HTR-8/SVneo (cell line): ENCODE measurements at places on chromosomes 6 and 20.

- DNase-seq = no peak
Observed at GRCh38 chr6:89530982-89531381, 98.0 kb downstream of the ANKRD6 start.

DNA sequence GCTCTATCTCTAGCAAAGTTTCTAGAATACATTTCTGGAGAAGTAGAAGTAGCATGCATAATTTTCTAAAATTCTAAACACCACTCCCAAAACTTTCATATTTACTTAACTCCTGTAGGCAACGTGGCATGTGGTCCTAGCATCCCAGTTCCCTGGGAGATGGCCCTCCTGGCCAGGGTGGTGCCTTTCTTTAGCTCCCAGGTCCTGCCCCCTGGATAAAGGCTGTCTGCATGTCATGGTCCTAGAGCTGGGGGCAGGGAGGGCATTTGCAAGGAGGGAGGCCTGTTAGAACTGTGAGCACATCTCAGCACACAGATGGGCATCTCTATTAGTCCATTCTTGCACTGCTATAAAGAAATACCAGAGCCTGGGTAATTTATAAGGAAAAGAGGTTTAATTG is 485.6 kb upstream of the SULF2 start:
- DNase-seq = no peak

GRCh38 chr6:24643920-24644319 is 2.1 kb downstream of the KIAA0319 start:
- DNase-seq = no peak

DNA sequence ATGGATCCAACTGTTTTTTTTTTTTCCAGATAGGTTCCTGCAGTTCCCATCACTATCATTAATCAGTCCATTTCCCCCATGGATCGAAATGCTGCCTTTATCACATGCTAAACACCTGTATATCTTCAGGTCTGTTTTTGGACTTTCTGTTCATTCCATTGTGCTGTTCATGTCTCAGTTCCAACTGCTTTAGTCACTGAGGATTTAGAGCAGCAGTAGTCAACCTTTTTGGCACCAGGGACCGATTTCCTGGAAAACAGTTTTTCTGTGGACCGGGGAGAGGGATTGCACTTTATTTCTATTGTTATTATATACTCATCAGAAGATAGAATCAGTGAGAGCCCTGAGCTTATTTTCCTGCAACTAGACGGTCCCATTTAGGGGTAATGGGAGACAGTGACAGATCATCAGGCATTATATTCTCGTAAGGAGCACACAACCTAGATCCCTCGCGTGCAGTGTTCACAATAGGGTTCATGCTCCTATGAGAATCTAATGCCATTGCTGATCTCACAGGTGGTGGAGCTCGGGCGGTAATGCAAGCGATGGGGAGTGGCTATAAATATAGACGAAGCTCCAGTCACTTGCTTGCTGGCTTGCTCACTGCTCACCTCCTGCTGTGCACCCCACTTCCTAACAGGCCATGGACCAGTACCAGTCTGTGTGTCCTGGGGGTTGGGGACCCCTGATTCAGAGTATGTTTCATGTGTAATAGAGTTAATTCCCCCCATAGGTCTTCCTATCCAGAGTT is 46.0 kb downstream of the CAP2 start:
- no peak for DNase-seq

DNA sequence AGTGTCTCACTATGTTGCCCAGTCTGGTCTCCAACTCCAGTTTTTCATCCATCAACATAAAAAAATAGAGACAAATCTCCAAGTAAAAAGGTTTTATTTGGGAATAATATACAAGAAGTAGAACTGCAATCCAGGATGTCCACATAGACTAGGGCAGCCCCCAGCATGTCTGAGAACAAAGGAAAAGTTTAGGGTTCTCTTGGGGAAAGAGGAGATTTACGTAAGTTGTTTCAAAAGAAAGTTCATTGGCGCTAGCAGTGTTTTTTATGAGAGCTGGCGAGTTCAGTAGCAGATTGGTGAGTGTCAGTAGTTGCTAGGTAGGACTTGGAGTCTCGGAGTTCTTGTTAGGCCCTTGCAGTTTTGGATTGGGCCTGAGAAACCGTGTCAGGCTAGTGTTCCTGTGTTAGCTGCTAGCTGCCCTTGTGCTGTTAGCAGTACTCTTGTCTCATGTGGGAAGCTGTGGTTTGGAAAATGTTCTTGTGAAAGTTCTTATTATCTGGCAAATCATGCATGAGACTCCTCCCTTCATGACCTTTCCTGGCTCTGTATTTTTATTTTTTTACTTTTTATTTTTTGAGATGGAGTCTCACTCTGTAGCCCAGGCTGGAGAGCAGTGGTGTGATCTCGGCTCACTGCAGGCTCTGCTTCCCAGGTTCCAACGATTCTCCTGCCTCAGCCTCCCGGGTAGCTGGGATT is 24.7 kb downstream of the TTLL9 start:
- no peak for DNase-seq

DNA sequence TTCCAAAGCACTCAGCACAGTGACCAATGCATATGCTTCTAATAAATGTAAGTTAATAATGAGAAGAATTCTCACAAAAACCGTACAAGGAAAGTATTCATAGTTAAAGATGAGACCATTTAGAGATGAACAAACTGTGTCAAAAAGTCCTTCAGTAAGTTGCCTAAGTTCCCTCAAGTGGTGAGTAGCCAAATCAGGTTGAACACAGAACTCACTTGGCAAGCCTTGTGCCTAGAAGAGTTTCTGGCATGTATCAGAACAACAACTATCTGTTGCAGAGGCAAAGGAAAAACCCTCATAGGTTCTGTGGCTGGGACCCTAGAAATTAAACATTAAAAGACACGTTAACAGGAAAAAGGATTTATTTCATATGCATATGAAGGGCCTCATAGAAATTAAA is 129.6 kb upstream of the DOK5 start:
- no peak for DNase-seq

GRCh38 chr6:131366223-131366622 is 206.8 kb upstream of the ARG1 start:
- DNase-seq = no peak

GRCh38 chr6:7541175-7542064 is at the start of gene DSP:
Gene DSP, plus strand, starts transcription at chr6:7541671. Its CDS starts 245 bp downstream, at chr6:7541916.
- DNase-seq = peak; percentile 61

DNA sequence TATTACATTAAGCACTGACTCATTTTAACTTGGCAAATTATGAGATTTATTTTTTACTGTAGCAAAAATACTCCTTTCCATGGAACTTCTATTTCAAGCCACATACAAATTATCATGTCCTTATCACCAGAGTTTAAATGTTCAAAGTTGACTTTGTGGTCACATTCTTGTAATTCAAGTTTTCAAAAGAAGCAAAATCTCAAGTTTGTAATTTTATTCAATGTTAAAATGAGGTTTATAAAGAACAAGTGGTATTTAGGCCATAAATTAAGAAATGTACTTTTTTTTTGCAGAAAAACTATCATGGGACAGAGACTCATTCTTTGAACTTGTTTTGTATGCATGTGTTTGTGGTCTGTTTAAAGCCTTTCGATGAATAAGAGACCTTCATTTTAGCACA is 811.5 kb downstream of the TENT5A start:
- DNase-seq = no peak

GRCh38 chr6:15389765-15390723 is 144.2 kb downstream of the JARID2 start:
- DNase-seq = peak; percentile 71

- DNase-seq = no peak
Observed at GRCh38 chr6:3088446-3088845, 20.2 kb downstream of the RIPK1 start.

GRCh38 chr20:14889496-14890255 is 552.3 kb upstream of the FLRT3 start:
- no peak for DNase-seq

DNA sequence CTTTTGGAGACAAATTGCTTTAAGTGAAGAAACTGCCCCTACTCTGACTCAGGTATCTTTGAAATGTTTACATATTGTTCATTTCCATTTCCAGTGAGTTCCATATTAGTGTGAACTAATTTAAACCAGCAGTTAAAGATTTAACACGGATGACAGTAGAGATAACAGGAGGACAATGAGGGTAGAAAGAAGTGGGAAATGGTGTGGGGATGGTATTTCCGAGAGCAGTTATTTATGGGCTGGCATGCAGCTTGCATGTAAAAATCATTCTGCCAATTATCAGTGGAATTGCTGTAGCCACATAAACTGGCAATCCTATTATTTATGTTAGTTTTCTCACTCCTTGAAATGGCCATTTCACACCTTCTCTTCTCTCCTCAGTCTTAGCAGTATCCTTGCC is 8.6 kb upstream of the ADGRF5 start:
- DNase-seq = no peak

DNA sequence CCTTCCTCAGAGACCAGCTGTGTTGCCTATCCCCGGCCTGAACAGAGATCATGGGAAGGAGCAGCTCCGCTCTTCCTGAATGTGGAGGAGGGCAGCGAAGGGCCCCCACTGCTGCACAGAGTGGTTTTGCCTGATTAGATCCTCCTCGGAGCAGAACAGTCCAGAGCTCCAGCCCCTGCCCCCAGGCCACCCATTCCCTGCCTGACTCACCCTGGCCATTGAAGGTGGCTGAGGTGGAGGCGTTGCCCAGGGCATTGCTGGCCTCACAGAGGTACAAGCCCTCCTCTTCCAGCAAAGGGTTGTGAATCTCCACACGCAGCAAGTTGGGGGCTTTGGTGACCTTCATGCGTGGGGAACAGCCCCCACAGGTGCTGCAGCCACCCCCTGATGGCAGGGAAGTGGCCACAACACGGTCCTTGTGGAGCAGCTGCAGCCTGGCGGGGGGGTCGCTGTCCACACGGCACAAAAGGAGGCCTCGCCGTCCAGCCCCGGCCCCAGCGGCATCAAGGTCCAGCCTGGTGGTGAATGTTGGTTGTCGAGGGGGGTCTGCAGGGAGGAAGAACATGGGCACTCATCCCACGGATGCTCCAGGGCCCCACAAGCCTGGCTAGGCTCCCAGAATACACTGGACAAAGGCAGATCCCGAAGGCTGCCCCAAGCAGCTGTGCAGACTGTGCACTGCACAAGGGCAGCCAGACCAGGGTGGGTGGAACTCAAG is 14.7 kb downstream of the SIGLEC1 start:
- no peak for DNase-seq

DNA sequence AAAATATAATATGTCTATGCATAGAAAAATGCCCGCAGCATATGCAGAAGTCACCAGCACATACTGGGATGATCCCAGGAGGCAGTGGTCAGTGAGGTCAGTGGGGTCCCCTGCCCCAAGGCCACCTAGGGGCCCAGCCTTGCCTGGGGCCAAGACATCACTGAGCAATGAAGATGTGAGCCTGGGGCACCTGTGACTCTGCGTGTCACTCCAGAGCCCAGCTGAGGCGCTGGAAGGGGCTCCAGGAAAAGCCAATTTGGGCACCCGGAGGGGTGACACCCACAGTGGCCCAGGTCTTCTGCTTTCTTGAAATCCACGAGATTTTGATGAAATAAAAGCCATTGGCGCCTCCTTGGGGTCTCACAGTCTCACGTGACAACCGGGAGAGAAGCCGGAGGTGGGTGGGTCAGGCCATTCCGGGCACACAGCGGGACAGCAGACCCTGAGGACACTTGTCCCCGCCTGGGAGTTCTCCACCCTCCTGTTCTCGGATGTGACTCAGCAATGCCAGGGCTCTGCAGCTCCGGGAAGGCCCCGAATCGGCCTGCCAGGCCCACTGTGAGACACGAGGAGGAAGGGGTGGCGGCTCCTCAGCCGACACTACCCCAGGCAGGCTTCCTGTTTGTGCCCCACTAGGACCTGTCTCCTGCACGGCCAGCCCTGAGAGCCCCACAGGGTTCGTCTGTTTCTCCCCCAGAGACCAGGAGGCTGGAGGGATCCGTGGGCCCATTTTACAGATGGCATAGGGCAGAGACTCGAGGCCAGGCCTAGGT is 24.4 kb upstream of the SLCO4A1 start:
- no peak for DNase-seq

DNA sequence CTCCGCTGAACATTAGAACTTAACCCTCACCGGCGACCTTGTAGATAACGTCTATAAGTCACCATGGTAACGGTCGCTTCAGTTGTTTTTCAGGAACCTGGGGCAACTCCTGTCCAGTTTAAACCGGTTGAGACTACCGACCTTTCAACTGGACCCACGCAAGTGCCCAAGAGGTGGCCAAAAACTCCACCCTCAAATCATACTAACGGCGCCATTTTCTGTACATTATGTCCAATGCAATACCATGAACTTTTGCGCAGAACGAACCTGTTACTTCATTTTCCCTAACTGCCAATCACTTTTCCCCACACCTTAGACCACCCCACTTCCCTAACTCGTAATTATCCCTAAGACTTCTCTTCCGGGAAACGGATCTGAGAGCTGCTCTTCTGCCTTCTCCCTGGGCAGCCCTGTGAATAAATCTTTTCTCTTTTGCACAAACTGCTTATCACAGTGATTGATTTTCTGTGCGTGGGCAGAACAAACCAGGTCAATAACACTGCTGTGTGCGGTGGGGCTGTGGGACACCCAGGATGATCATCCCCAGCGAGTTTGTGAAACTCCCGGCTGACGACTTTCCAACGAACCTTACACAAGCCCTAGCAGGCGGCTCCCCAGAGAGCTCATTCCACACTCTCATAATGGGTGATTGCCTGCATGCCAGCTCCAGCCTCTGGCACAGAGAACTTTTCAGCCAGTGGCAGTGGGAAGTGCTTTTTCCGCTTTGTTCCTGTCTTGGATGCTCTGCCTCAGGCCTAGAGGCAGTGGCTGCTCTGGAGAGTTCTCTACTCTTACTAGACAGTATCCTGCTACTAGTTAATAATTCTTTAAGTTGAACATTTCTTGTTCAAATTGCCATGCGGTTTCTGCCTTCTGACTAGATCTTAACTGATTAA is 28.6 kb downstream of the GPX5 start:
- no peak for DNase-seq

DNA sequence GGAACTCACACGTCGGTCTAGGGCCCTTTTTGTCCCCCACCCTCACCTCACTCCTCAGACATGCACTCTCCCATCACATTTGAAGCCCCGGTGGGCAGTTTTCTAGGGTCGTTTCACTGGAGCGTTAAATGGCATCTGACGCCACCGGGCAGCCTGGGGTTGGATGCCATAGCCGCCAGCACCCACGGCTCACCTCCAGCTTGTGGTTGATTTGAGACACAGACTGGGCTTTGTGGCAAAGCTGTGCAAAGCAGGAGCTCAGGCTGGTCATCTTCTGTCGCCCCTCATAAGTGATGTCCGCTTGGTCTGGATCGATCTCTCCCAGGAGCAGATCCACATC is 530 bp downstream of the GOPC start:
- DNase-seq = no peak

DNA sequence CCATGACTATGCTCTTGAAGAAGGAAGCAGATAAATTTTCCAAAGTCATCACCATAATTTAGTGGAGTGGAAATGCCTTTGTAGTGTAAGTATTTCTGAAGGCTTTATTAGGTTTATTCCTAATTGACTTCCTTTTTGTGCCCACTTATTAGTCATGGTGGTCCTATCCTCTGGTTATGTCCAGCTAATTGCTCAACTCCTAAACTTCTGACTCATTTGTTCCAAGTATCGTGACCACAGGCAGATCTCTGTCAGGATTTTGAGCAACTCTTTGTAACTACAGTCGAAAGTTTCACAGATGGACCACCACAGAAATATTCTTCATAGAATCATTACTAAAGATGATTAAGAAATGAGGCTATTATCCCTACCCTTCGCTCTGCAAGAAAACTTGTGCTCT is 315.6 kb upstream of the PTCHD4 start:
- DNase-seq = peak; percentile 1

GRCh38 chr6:12403201-12403826 is 113.2 kb downstream of the EDN1 start:
- DNase-seq = peak; percentile 34

GRCh38 chr6:41071501-41071922 is 644 bp downstream of the OARD1 start:
- no peak for DNase-seq
